Activated T-helper 2 cell treated with anti-CD3 and anti-CD28 coated beads, Interferon-gamma antibody, Interleukin-2, Interleukin-4, amounts not matched to agents 10 μg/mL and 5 μg/mL and 100 μg/mL, durations not matched to agents 14 hours and 24 hours and 36 hours (primary cell): ENCODE measurements at places on chromosomes 1 and 21. TPM values are rescaled to one million over a fixed set of nuclear protein-coding genes. Genes with fewer than 3 reads are reported as not detected.
A peak's percentile ranks its signal among the peaks of the same experiment; 100 is the strongest.

GRCh38 chr1:206833106-206833680 lies 32.2 kb upstream of the IL20 start:
- no peak overlapping the region for H3K4me3 ChIP-seq
- H3K4me1 ChIP-seq, result peaks cover 52% of the 10 kb centered on the region
- DNase-seq, result no peak
- peaks cover 46% of the 10 kb centered on the region for H3K27me3 ChIP-seq

DNA sequence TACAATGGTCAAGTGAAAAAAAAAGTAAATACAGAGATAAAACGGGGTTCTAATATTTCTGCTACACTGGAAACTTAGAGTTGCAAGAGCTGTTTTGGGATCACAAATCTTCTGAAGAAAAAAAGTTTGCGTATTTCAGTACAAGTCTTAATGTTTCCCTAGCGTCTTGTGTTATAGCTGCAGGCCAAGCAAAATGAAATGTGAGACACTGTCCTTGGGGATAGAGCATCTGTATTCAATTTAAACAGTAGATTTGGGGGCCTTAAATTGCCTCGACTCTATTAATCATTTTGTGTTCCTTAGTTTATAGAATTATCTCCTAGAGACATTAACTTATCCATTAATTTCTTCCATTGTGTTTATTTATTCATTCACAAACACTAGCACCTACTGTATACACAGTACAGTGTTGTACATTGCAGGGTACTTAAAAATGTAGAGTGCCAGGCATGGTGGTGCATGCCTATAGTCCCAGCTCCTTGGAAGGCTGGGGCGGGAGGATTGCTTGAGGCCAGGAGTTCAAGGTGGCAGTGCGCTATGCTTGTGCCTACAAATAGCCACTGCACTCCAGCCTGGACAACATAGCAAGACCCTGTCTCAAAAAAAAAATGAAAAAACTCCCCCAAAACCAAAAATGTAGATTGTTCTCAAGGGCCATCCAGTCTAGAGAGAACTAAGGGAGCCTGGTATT lies 7.9 kb downstream of the DISC1 start:
- H3K27me3 ChIP-seq, result peaks cover 6% of the 10 kb centered on the region
- H3K4me3 ChIP-seq, result no peak overlapping the region
- no peak overlapping the region for H3K27ac ChIP-seq
- no peaks in the 10 kb centered on the region for H3K4me1 ChIP-seq

- DNase-seq, result no peak
- H3K27me3 ChIP-seq, result peaks cover 20% of the 10 kb centered on the region
- no peak overlapping the region for H3K27ac ChIP-seq
- no peak overlapping the region for H3K4me3 ChIP-seq
- H3K4me1 ChIP-seq, result peaks cover 5% of the 10 kb centered on the region
- H3K36me3 ChIP-seq, result no peaks in the 10 kb centered on the region
Observed at GRCh38 chr1:108117945-108118902, 81.9 kb downstream of the SLC25A24 start.

DNA sequence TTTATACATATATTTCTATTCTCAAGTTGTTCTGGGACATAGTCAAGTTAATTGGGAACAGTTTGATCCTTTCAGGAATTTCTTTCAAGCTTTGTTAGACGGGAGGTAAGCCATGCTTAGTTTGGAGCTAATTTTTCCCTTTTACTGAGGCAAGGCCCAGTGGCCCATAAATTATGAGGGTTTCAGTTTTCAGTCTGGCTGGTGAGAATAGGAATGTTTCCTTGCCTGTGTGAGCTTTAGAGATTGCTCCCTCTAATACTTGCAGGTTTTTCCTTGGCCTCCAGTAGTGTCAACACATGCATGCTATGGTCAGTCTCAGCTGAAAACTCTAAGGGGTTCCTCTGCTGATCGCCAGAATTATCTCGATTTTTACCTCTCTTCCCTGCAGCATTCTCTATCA lies 14.1 kb upstream of the PHGDH start:
- no peak overlapping the region for H3K27ac ChIP-seq
- H3K27me3 ChIP-seq, result peaks cover 38% of the 10 kb centered on the region
- DNase-seq, result no peak
- no peaks in the 10 kb centered on the region for H3K4me1 ChIP-seq
- no peak overlapping the region for H3K4me3 ChIP-seq

DNA sequence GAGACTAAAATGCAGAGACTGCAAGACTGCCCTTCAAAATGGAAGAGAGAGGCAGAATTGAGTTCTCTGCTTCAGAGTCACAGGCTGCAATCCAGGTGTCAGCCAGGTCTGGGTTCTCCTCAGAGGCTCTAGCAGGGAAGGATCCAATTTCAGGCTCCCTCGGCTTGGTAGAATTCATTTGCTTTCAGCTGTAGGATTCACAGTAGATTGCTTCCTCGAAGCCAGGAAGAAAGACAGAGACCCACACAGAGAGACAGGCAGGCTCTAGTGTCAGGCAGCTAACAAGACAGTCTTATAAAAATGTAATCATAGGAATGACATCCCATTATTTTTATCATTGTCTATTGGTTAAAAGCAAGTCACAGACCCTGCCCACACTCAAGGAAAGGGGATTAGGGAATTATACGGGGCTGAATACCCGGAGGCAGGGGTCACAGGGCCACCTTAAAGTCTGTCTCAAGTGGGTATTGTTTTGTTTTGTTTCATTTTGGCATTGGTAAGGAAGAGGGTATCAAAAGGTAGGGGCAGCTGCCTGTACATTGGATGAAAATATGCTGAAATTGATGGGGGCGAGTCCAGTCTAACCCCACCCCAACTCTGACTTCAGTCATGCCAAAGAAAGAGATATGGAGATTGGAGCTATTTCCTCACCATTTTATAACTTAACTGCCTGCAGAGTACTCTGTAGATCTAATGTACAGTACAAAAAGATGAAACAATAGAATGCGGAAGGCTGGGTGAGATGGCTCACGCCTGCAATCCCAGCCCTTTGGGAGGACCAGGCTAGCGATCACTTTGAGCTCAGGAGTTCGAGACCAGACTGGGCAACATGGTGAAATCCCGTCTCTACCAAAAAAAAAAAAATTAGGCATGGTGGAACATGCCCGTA lies 9.5 kb upstream of the TBCE start:
- H3K36me3 ChIP-seq, result no peaks in the 10 kb centered on the region
- peaks cover 7% of the 10 kb centered on the region for H3K4me1 ChIP-seq
- no peak overlapping the region for H3K27ac ChIP-seq
- DNase-seq, result no peak

DNA sequence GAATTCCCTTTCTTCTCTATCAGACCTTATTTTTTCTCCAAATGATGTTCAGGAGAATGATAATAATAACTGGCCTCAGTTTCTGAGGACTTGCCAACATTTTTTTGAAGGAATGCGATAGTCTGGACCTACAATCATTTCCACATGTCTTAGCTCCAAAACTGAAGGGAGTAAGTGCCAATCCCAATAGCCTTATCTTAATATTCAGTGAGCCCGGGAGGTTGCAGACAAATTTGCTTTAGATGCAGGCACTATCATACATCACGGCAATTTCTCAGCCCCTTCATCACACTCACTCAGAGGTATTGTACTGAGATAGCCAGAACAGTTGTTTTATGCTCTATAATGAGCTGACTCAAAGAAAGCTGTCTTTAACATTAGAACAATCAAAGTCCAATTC lies 796.9 kb downstream of the ADGRL2 start:
- DNase-seq, result no peak
- H3K4me3 ChIP-seq, result no peak overlapping the region
- no peak overlapping the region for H3K27ac ChIP-seq
- H3K4me1 ChIP-seq, result peaks cover 3% of the 10 kb centered on the region
- no peaks in the 10 kb centered on the region for H3K36me3 ChIP-seq
- no peaks in the 10 kb centered on the region for H3K27me3 ChIP-seq

DNA sequence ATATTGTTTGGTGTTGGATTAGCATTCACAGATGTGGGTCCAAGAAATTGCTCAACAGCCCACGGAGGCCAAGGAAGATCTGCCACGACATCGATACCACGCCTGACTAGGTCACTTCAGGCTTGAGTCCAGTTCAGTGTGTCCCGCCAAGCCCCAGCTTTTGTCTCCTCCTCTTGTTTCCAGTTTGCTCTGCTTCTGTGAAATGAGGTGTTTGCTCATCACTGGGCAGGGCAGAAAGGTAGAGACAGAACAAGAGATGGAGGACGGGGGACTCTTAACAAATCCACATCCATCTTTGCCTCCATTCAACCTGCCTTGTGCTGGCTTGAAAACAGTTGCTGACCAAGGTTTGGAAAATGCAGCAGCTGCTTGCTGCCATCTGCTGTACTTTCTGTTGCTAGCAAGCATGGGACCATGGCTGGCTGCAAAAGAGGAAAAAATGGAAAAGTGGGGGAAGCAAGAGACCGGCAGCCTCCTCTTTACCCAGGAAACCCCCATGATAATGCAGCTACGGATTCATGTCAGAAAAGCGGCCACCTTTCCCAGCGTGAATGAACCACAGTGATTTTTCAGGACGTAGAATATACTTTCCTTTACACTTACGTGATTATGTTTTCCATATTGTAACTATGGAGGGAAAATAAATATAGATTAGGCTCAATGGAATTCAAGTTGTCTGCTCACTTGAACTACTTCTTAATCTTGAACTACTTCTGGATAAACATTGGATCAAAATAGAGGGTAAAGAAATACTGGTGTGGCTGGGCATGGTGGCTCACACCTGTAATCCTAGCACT lies 80.2 kb upstream of the GREM2 start:
- H3K36me3 ChIP-seq, result no peaks in the 10 kb centered on the region
- peaks cover 2% of the 10 kb centered on the region for H3K4me1 ChIP-seq
- DNase-seq, result no peak
- no peak overlapping the region for H3K4me3 ChIP-seq

GRCh38 chr1:94180650-94181049 lies 56.7 kb downstream of the ARHGAP29 start:
- no peak overlapping the region for H3K27ac ChIP-seq
- DNase-seq, result no peak
- no peaks in the 10 kb centered on the region for H3K4me1 ChIP-seq
- H3K27me3 ChIP-seq, result peaks cover 15% of the 10 kb centered on the region
- no peak overlapping the region for H3K4me3 ChIP-seq
- H3K36me3 ChIP-seq, result no peaks in the 10 kb centered on the region

DNA sequence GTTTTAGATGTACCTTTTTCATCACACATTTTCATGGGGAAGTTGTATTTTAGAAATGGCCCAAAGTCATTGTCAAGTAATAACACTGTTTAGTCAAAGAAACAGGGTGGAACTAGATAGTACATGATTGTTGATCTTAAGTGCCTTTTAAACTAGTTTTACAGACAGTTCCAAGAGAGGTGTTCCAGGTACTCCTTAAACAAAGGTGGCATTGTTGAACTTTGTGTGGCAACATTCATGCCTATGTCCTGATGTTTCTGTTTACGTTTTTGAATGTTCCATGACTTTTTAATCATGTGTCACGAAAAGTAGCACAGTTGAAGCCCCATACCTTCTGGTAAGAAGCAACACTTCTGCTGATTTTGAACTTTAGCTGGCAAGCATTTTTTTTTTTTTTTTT lies 9.1 kb upstream of the SH3D21 start:
- no peak for DNase-seq
- peaks cover 72% of the 10 kb centered on the region for H3K36me3 ChIP-seq
- peaks cover 15% of the 10 kb centered on the region for H3K4me1 ChIP-seq
- H3K27me3 ChIP-seq, result no peaks in the 10 kb centered on the region

- no peak for DNase-seq
- no peaks in the 10 kb centered on the region for H3K36me3 ChIP-seq
- no peaks in the 10 kb centered on the region for H3K27me3 ChIP-seq
- H3K27ac ChIP-seq, result no peak overlapping the region
- H3K4me1 ChIP-seq, result no peaks in the 10 kb centered on the region
- H3K4me3 ChIP-seq, result no peak overlapping the region
Observed at GRCh38 chr1:71533950-71534349, 453.1 kb upstream of the ZRANB2 start.

DNA sequence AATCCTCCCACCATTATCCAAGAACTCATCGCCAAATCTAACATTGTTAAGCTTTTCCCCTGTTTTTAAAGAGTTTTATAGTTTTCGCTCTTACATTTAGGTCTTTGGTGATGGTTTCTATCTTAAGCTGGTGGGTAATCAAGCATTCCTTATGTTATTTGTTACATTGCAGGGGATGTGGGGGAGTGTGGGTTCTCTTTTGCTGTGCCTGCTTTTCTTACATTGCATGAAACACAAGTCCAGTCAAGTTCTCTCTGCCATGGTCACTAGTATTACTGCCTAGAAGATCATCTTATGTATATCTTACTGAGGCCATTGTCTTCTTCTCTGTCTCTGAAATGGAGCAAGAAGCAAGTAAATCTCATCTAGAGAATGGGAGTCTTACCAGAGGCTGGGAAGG lies 27.3 kb upstream of the S100A7 start:
- H3K27me3 ChIP-seq, result peaks cover 28% of the 10 kb centered on the region
- H3K4me3 ChIP-seq, result no peak overlapping the region
- H3K27ac ChIP-seq, result no peak overlapping the region
- DNase-seq, result no peak

GRCh38 chr1:219460896-219461815 lies 151.7 kb downstream of the ZC3H11B start:
- peaks cover 51% of the 10 kb centered on the region for H3K4me1 ChIP-seq
- DNase-seq, result no peak
- H3K36me3 ChIP-seq, result no peaks in the 10 kb centered on the region
- peak overlapping the region; percentile 54 for H3K27ac ChIP-seq

IRF6 gene
- total RNA-seq, result 0.25 TPM in 1 of 2 replicates, not detected in the other

RIIAD1 gene
- total RNA-seq, result not detected in 2 replicates

ASH1L gene
- 39.5 and 40.3 TPM in 2 replicates for total RNA-seq

ZFP69B gene
- total RNA-seq, result 4.7 and 5.4 TPM in 2 replicates

HES3 gene
- not detected in 2 replicates for total RNA-seq

GSTM1 gene
- total RNA-seq, result 112 and 113 TPM in 2 replicates
